Testis (tissue), 5 donors: ENCODE measurements at places on chromosomes 2 and 18. TPM values are rescaled to one million over a fixed set of nuclear protein-coding genes. Genes with fewer than 3 reads are reported as not detected.
A peak's percentile ranks its signal among the peaks of the same experiment; 100 is the strongest.

The ATL2 gene
- 80.9 TPM for total RNA-seq

The SETBP1 gene
- total RNA-seq = 34.7 TPM

The B3GNT7 gene
- 3.3 TPM for total RNA-seq

The GNLY gene
- total RNA-seq = 0.43 TPM

The SERPINB11 gene
- 0.50 TPM for total RNA-seq

The CCDC85A gene
- total RNA-seq = 3.9 TPM

The SLC30A3 gene
- total RNA-seq = 130 TPM

The IL1R2 gene
- total RNA-seq = 2.7 TPM

The DSG4 gene
- 0.08 TPM for total RNA-seq

The DNAH7 gene
- total RNA-seq = 14.9 TPM

The AKAIN1 gene
- total RNA-seq = not detected

The STEAP3 gene
- 5.1 TPM for total RNA-seq

DNA sequence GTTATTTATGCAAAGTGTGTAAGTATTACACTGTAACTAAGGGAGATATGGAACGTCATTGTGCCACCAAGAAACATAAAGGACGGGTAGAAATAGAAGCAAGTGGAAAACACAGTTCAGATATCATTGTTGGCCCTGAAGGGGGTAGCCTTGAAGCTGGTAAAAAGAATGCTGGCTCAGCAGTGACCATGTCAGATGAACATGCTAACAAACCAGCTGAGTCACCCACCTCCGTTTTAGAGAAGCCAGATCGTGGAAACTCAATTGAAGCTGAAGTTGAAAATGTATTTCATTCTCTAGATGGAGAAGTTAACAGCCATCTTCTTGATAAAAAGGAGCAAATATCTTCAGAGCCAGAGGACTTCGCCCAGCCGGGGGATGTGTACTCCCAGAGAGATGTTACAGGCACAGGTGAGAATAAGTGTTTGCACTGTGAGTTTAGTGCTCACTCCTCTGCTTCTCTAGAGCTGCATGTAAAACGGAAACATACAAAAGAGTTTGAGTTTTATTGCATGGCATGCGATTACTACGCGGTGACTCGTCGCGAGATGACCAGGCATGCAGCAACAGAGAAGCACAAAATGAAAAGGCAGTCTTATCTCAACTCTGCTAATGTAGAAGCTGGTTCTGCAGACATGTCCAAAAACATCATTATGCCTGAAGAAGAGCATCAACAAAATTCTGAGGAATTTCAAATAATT, 36.1 kb downstream of the ZNF407 start:
- DNase-seq = no peak

- peak; percentile 62 for DNase-seq
Measured at GRCh38 chr2:30231996-30232800, 864 bp downstream of the LBH start.

DNA sequence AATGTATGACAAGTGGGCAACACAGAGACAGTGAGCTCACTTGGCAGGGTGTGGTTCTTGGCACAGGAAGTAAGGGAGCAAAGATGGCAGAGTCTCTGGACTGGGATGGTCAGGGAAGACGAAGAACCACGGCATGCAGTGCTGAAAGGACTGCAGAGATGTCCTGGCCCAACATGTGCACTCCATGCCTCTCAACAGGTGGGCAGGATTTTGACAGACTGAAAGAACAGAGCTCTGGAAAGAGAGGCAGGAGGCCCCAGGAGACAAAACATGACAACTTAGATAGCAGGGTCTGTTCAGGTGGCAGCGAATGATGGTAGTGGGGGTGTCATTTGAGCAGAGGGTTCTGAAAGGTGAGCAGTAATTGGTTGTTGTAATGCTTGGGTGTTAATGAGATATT, 180.3 kb downstream of the FHOD3 start:
- DNase-seq = no peak

- DNase-seq = no peak
Measured at GRCh38 chr2:127061375-127062273, 45.3 kb downstream of the BIN1 start.

DNA sequence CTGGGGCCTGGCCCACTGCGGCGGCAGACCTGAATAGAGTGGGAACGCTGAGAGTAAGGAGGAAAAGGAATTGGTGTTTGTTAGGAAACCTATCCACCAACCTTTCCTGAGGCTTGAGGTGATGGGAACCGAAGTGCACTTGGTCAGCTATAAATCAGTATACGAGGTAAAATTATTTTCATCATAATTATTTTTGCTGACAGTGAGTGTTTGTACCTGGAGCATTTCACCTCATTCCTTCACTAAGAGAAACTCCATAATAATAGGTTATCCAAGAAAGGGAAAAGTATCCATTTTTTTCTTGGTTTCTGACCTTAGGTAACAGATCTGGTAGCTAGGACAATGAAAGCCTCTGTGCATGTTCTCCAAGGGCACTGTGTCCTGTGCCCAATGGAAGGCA, 138.6 kb upstream of the RGPD4 start:
- no peak for DNase-seq

DNA sequence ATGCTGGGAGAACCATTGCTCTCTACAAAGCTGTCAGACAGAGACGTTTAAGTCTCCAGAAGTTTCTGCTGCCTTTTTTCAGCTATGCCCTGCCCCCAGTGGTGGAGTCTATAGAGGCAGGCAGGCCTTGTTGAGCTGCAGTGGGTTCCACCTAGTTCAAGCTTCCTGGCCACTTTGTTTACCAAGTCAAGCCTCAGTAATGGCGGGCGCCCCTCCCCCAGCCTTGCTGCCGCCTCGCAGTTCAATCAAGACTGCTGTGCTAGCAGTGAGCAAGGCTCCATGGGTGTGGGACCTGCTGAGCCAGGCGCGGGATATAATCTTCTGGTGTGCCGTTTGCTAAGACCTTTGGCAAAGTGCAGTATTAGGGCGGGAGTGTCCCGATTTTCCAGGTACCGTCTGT, 52.7 kb upstream of the SCYGR2 start:
- DNase-seq = no peak

GRCh38 chr2:137951586-137951985, 12.7 kb upstream of the HNMT start:
- DNase-seq = no peak

- no peak for DNase-seq
Measured at GRCh38 chr18:74797577-74798151, 200.0 kb downstream of the ZNF407 start.

DNA sequence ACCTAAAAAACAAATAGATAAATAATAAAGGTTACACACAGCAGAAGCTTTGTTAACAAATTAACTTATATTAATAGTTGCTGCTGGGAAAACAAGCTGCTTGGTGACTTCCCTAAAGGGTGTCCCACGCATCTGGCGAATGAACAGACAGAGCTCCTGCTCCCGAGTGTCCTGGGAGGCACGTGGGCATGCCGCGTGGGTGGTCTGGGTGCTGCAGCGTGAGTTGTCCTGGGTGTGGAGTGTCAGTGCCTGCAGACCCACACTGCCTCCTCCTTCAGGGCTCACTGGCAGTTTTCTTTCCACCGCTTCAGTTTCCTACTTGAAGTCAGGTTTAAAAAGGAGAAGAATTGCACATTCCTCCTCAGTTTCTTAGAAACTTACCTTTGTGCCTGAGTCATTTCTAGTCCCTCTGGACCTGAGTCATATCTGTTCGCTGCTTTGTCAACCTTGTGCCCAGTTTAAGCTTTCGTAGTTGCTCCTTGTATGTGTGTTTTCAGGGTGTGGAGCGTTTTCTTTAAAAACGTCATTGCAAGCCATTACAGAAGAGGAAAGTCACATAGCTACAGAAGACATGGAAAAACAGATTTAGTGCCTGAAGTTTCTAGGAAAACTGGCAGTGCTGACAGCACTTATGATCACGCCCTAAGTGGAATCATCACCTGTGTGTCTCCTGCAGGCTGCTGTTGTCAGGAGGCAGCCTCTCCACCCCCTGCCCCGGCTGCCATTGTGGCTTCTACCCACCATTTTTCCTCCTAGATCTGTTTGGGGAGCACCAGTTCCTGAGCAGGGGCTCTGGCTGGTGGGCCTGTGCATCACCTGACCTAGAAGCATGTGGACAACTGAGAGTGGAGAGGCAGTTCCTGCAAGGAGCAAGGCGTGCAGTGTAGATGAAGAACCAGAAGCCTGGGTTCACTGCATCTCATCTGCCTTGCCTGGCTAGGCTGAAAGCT, 24.5 kb downstream of the IMPA2 start:
- DNase-seq = peak; percentile 62

GRCh38 chr2:45172142-45172541, 162.9 kb upstream of the SIX2 start:
- no peak for DNase-seq

DNA sequence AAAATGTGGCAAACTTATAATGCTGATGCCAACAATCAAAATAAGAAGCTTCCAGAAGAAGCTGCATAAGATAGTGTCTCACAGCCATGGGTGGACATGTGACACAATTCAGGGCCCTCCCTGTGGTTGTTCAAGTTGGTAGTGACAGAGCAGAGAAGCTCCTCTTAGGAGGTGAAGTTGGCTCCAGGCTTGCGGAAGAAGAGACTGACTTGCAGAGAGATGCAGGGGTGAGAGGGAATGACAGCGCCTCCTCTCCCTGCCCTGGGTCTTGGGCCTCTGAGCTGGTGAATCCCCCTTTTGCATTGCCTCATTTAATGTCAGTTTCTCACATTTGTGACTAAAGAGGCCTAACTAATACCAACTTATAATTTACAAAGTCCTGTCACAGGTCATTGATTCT, 23.0 kb upstream of the RHOB start:
- no peak for DNase-seq

- no peak for DNase-seq
Measured at GRCh38 chr2:167686691-167687090, 560.7 kb downstream of the STK39 start.

GRCh38 chr18:35326695-35327387, 17.4 kb downstream of the ZNF24 start:
- DNase-seq = no peak

- no peak for DNase-seq
Measured at GRCh38 chr2:138942466-138942865, 162.3 kb upstream of the NXPH2 start.

DNA sequence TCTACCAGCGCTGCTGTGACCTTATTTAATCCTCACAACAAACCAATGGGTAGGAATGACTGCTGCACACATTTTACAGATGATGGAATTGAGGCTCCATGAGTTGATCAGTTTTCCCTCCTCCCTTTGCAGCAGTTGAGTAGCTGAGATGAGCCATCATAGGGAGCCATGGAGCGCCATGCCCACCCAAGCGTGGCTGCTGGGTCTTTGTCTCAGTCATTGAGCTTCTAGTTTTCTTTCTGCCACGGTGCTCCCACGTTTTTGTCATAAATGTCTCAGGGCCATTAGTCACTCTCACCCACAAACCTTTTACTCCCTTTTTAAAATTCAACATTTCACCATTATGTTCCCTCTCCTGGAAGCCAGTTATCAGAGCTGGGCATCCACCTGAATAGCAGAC, 45.8 kb downstream of the TMEM17 start:
- no peak for DNase-seq

- DNase-seq = no peak
Measured at GRCh38 chr2:3238951-3239841, 138.4 kb downstream of the EIPR1 start.

DNA sequence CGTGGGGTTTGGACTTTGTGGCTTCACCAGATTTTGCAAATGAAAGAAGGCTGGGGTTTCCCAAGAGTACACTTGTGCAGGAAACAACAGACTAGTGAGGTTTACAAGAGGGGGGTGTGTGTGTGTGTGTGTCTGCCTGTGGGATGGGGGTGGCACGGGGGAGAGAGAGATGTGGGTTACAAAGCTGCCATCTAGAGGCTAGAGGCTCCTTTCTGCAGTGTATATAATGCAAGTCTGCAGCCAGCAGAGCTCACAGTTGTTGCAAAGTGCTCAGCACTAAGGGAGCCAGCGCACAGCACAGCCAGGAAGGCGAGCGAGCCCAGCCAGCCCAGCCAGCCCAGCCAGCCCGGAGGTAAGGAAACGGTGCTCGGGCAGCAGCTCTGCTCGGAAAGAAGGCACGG, at the start of gene ACKR3:
ACKR3 (plus strand) TSS at position 253 of the 401 bp plus-strand sequence. CDS start 10,641 bp downstream, outside the sequence.
- DNase-seq = peak; percentile 92

DNA sequence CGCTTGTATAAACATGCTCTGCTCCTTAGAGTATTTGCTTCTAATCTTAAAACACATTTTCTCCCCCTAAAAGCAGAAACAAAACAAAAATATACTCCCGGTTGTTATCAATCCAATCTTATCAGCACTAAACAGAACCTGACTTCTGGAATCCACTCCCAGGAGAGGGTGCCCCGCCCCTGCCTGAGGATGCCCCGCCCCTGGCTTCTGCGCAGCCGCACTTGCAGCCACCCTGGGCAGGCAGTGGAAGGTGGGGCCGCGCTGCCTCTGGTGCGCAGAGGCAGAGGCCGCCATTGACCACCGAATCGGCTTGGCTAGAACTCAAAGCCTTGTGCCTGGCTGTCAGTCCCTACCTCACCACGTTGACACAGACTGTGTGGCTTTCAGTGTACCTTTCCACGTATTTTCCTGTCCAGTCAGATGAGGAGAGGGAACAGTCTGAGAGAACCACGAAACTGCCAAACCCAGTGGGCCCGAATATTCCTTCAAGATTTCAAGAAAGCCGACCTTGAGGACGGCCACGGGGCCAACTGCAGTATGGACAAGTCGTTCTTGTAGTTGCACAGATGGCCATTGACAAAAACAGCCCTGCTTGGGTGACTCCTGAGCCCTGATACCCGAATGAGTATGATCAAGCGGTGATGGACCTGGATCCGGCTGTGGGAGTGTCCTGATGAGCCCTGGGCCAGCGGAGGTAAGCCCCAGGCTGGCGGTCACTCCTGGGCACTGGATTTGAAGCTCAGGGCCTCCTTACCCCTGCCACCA, 46.2 kb upstream of the ARHGAP28 start:
- DNase-seq = peak; percentile 77

- DNase-seq = peak; percentile 55
Measured at GRCh38 chr2:118013221-118013723, 598 bp downstream of the CCDC93 start.

- no peak for DNase-seq
Measured at GRCh38 chr2:197821550-197822289, 17.3 kb downstream of the PLCL1 start.

- no peak for DNase-seq
Measured at GRCh38 chr2:23433282-23433681, 48.3 kb downstream of the KLHL29 start.

GRCh38 chr2:174768557-174768956, 4.3 kb upstream of the CHRNA1 start:
- no peak for DNase-seq

GRCh38 chr2:153953761-153954160, 82.0 kb downstream of the GALNT13 start:
- no peak for DNase-seq

GRCh38 chr2:153291718-153292117, 186.8 kb downstream of the RPRM start:
- no peak for DNase-seq

DNA sequence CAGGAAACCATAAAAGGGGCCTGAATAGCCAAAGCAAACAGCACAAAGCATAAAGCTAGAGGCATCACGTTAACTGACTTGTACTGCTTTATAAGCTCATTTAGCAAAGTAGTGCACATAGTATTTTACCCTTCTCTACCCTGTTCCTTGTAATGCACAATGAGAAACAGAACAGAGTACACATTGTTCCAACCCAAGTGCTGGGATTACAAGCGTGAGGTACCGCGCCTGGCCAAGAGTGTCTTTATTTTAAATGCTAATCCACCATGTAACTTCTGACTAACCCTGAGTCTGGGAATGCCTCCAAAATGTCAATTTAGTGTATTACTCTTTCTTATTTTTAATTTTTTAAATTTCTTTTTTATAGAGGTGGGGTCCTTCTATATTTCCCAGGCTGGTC, 46.4 kb upstream of the STON1 start:
- DNase-seq = no peak

GRCh38 chr2:10329880-10330699, 27.4 kb downstream of the HPCAL1 start:
- no peak for DNase-seq
